ENCODE measurements at places on chromosomes 5 and 9.

DNA sequence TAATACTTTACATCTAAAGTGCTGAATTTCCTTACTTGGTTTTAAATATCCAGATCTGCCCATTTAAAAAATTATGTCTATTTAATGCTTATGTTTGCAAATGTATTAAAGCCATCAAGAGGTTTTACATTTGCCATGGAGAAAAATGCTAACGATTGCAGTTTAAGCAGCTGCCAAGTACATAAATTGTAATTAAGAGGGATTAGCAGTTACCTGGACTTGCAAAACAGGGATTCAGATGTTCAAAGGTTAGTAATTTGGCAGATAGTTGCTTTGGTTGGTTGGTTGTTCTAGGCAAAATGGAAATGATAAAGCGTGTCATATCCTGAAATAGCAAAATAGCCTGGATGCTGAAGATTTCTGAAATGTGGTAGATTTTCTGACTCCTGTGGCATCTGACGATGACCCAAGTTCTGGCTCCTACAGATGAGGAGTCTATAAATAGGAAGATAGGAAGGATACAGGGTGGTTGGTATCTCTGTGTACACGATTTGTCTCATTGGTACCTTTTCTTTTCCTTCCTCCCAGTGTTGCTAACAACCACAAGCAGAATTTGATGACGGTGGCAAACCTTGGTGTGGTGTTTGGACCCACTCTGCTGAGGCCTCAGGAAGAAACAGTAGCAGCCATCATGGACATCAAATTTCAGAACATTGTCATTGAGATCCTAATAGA lies 282.9 kb downstream of the NR3C1 start:
- no peak for DNase-seq

- DNase-seq, result no peak
Measured at GRCh38 chr9:133058071-133058470, 3.7 kb upstream of the CEL start.

DNA sequence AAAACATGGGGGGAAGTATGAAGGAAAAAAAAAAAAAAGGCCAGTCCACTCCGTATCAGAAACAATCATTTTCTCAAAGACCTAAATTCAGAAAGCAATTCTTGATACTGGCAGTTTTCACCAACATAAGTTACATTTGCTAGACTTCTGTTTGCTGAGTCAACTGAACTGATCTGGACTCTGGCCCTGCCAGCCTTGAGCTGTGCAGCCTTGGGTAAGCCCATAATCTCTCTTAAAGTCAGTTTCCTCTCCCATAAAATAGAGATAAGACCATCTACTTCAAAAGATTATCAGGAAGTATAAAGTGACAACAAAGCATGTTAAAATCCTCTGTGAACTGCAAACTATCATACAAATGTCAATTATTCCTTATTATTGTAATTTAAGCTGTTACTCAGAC lies 106.8 kb downstream of the MAPKAP1 start:
- DNase-seq, result no peak

DNA sequence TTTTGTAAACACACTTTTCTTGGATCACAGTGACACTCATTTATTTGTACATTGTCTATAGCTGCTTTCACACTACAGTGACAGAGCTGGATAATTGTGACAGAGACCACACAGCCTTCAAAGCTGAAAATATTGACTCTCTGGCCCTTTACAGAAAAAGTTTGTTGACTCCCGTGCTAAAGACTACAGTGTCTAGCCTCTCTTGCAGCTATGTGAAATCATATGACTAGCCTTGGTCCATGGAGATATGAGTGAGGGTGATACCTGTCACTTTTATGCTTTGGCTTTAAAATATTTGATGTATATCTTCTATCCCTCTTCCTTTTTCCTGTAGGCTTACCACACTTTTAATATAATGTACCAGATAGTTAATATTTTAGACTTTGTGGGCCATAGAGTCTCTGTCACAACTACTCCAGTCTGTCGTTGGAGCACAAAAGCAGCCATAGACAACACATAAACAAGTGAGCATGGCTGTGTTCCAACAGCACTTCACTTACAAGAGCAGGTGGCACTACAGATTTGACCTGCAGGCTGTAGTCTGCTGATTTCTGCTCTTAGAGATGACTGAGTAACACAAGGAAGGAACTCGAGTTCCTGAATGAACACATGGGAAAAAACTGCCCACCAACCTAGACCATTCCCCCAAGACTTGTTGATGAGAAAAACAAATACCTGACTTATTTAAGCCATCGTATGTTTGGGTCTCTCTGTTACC lies 73.5 kb upstream of the ANKRD55 start:
- DNase-seq, result no peak

- DNase-seq, result no peak
Measured at GRCh38 chr9:114266969-114267368, 55.9 kb upstream of the ORM1 start.

GRCh38 chr9:107749787-107750444 lies 260.3 kb upstream of the KLF4 start:
- no peak for DNase-seq

GRCh38 chr9:76516871-76517270 lies 57.9 kb downstream of the GCNT1 start:
- DNase-seq, result no peak

GRCh38 chr9:27247756-27248155 lies 49.2 kb downstream of the EQTN start:
- no peak for DNase-seq

GRCh38 chr5:181241393-181241975 lies 2.2 kb downstream of the RACK1 start:
- no peak for DNase-seq

DNA sequence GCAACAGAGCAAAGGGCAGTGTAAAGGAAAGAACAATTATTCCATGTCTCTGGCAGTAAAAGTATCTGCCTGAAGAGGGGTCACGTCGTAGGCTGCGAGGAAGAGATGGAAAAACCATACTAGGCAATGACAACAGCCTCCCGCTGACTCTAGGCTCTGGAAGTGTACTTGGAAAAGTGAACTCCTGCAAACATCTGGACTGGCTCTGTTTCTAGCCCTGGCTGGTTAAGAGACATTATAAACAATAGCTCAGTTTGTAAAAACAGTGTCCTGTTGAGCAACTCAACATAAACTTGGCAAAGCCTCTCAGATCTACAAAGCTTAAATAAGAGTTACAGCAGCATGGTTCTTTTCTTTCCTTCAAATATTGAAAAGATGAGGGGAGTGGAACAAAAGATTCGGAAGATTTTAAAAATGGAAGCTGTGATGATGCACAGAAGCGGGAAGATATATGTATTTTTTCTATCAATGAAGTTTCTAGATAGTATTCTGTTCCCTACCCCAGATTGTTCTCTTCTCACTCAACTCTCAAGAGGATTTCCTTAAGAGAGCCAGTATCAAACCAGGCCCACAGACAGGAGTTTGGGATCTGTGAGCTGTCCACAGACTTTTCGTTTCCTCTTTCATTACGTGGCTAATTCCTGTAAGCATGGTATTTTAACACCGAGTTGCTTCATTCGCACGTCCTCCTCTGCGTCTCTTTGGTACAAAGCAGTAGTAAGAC lies 79.4 kb downstream of the SPTLC1 start:
- DNase-seq, result no peak

GRCh38 chr9:97847474-97848214 lies 5.4 kb upstream of the FOXE1 start:
- no peak for DNase-seq

- DNase-seq, result no peak
Measured at GRCh38 chr9:117747386-117747970, 43.3 kb downstream of the TLR4 start.

DNA sequence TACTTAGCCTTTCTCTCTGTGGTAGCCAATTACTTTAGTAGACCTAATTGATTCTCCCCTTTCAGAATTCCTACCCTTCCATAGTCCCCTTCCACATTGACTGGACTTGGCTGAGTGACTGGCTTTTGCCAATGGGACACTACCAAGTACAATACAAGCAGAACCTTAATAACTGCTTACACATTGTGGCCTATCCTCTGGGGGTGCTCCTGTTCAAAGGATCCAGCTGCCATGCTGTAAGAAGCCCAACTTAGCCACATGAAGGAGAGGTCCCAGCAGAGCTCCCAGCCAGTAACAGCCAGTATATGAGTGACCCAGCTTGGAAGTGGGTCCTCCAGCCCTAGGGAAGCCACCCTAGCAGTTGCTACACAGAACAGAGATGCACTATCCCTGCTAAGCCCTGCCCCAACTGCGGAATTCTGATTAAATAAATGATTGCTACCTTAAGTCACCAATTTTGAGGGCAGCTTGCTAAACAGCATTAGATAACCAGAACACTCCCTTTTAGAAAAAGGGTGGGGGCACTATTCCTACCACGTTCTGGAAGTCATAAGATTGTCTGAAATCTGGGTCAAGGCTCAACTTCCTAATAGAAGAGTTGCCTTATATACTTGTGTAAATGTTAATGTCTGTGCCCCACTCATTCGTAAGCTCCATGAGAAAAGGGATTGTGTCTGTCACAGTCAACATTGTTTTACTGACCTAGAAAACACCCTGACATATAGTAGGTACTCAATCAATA lies 11.1 kb upstream of the APTX start:
- no peak for DNase-seq

GRCh38 chr9:4241552-4241951 lies 58.3 kb downstream of the GLIS3 start:
- DNase-seq, result no peak

- no peak for DNase-seq
Measured at GRCh38 chr9:131179561-131180219, 54.3 kb downstream of the NUP214 start.

- DNase-seq, result no peak
Measured at GRCh38 chr5:84017523-84018172, 297.0 kb upstream of the HAPLN1 start.

Data from stimulated activated CD8-positive, alpha-beta memory T cell treated with anti-CD3 and anti-CD28 coated beads, Interleukin-2, amount 100 ng/mL, for 1 hour (primary cell).